ENCODE measurements at places on chromosomes 7 and 10.

- DNase-seq: no peak
Measured at GRCh38 chr7:156998988-156999957, 11.2 kb downstream of the MNX1 start.

DNA sequence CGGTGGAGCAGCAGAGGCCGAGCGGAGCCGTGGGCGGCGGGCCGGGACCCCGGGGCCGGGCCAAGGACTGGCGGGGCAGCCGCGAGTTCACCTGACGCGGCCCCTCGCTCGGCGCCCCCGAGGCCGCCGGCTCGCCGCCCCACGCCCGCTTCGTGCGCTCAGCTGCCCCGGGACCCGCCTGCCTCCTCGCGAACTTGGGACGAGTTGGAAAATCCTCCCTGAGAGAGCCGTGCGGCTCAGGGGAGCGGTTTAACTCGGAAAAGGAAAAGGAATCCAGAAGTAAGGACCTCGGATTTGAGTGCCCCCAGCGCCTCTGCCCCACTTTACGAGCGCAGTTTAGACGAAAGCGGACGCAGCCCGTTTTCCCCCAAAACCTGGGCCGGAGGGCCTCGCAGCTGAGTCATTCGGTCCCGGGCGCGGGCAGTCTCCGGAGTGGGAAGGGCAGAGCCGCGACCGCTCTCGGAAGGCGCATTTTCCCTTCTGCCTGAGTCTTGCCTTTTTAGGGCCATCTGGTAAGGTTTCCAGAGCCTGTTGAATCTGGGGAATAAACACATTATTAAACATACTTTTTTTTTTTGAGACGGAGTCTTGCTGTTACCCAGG, 744 bp downstream of the CREM start:
- no peak for DNase-seq

GRCh38 chr10:123995461-123996131, 97.8 kb downstream of the CHST15 start:
- DNase-seq: no peak

GRCh38 chr10:34985823-34986222, 104.3 kb downstream of the CUL2 start:
- no peak for DNase-seq

- DNase-seq: no peak
Measured at GRCh38 chr7:126953461-126953860, 299.3 kb downstream of the GRM8 start.

All from HFF-Myc (cell line).